ENCODE measurements at places on chromosomes 7 and 10. TPM values are rescaled to one million over a fixed set of nuclear protein-coding genes. Genes with fewer than 3 reads are reported as not detected.

DNA sequence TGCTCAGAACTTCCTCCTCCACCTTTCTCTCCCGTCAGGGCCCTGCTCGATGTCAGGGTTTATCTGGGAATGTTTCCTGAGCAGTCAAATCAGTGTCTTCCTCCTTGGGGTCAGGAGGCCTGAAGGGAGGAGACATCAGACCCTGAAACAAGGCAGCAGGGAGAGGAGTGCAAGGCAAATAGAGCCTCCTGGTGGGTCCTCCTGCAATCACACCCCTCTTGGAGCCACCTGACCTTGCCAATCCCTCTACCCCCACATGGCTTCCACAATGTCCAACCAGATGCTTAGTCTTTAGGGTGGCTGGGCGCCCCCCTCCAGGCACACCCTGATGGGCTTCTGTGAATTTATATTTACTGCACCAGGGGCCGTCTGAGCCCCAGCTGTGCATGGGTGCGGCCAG lies 12.2 kb downstream of the GPR26 start:
- DNase-seq: no peak

The BLNK gene
- not detected for total RNA-seq

GRCh38 chr10:35940141-35941041 lies 298.3 kb upstream of the FZD8 start:
- no peak for DNase-seq

DNA sequence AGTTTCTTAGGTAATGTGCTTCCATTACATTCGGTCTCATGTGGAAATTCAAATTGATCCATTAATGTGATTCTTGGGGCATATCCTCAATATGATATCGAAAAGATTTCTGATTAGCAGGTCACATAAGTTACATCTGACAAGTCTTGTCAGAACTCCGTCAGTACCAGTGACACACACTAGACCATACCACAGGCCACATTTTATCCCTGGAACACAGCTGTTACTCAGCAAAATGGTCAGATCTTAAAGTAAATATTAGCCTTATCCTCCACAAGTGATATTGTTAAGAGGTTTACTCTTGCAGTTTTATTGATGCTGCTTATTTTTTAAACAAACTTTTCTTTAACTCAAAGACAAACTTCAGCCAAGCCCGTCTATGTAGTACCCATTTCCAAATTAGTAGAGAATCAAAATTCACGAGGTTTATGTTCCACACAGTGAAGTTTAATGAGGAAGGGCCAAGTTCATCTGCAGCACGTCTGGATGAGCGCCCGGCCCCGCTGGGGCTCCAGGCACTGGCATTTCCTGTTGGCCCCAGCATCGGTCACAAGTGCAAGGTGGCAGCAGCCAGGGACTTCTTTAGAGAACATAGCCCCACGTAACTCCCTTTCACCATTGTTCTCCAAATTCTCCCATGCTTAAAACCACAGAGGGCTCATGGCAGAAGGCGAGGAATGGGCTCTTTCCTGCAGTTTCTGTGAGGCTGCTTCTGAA lies 132.2 kb downstream of the VIPR2 start:
- no peak for DNase-seq

The CALML5 gene
- not detected for total RNA-seq

DNA sequence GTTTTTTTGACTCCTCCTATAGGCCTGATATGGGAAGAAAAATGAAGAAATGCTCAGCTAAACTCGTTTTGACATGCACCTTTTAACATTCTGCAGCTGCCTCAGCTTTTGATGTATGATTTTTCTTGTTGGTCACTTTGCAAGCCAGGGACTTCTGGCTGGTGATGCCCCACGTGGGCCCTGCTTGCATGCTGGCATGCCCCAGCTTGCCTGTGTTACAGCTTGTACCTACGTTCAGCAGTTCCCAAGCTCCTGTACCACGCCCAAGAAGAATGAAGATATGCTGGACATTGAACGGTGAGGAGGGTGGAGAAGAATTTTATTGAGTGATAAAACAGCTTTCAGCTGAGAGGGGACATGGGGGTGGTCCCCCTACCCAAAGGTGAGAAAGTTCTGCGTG lies 245.6 kb upstream of the FZD8 start:
- no peak for DNase-seq

The NPC1L1 gene
- not detected for total RNA-seq
